ENCODE measurements at places on chromosomes 3 and 15.

DNA sequence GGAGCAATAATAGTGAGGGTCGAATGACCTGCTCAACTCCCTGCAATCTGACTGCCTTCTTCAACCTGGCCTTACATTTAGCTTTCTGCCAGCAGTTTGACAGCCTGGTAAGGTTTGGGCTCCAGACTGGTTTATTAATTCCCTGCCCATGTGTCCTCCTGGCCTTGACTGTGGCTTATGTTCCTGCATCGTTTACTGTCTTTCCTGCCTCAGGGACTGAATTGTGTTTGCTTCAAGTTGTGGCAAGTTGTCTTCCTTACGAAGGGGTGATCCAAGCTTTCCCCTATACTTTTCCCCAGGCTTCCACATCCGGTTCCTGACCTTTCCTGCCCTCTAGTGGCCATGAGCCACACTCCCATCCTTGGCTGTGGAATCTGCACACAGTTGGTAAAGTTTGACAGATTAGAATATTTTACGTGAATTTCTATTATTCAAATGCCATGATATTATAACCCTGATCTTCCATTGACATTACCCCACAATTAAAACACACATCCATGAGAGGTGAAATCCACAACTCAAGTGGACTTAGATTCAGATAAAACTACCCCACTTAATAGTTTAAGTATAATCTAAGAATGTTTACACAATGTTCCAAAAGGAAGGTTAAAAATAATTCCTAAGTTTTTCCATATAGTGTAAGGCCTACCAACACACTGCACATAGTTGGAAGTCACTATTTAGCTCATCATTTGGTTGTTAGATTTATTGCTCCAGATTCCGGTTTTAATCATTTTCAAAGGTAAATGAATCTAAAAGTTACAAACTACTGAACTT is 95.7 kb downstream of the NEDD4 start:
- H3K27ac ChIP-seq, result peak overlapping the region; percentile 78
- peak; percentile 51 for DNase-seq
- no peaks in the 10 kb centered on the region for H3K27me3 ChIP-seq
- peaks cover 3% of the 10 kb centered on the region for H3K4me1 ChIP-seq
- H3K36me3 ChIP-seq, result no peaks in the 10 kb centered on the region
- H3K4me3 ChIP-seq, result no peak overlapping the region

GRCh38 chr3:97161169-97161568 is 346.8 kb downstream of the EPHA6 start:
- no peak overlapping the region for H3K4me3 ChIP-seq
- no peaks in the 10 kb centered on the region for H3K36me3 ChIP-seq
- DNase-seq, result no peak
- H3K27ac ChIP-seq, result no peak overlapping the region

GRCh38 chr3:43892526-43892925 is 201.8 kb downstream of the ABHD5 start:
- H3K27ac ChIP-seq, result no peak overlapping the region
- H3K4me1 ChIP-seq, result peaks cover 10% of the 10 kb centered on the region
- no peak for DNase-seq
- no peaks in the 10 kb centered on the region for H3K36me3 ChIP-seq

DNA sequence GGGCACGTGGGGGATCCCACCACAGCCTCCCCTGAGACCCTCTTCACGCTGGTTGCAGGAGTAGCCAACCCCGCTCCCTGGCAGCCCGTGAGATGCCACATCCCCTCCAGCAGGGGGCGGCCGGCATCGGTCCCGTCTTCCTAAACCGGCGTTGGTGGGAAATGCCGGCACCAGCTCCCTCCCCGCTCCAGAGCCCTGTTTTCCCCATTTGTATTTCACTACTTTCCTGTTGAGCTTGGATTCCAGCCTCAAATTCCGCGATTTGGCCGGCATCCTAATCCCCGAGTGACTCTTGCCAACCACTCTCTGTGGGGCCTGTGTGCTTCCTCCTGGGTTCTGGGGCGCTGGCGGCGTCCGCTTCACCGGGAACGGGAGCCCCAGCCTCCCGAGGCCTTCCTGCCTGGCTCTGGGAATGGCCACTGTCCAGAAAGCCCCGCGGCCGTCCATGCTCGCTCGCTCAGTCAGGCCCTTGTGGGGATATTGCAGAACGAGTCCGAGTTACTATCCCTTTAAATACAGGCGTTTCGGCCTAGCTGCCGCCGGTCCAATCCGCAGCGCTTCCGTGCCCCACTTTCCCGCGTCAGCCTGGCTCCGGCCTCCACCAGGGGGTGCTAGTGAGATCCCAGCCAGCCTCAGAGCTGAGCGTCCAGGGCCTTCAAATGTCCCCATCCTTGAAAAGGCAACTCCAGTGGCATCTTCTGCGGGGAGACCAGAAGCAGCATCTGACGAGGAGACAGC is 8.1 kb upstream of the ADAMTS17 start:
- peaks cover 11% of the 10 kb centered on the region for H3K4me1 ChIP-seq
- H3K27me3 ChIP-seq, result no peaks in the 10 kb centered on the region
- peak; percentile 97 for DNase-seq
- H3K27ac ChIP-seq, result peak overlapping the region; percentile 97

DNA sequence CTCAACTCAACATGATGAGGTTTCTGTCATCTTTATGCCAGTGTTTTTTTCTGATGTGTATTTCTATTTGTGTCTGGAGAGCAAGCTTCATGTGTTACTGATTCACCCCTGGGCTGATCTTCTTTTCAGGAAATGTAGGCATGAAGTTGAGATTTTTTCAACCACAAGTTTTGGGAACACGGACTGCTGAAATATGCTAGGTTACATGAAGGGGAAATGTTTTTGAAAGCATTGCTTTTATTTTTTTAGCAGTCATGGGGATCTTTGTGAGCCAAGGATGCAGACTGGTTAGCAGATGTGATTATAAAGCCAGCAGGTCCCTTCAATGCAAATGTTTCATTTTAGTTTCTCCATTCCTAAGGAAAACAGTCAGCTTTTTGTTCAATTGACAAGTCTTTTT is 219.3 kb upstream of the COL8A1 start:
- H3K27ac ChIP-seq, result no peak overlapping the region
- H3K36me3 ChIP-seq, result no peaks in the 10 kb centered on the region
- peak; percentile 34 for DNase-seq
- no peaks in the 10 kb centered on the region for H3K4me1 ChIP-seq

GRCh38 chr3:103459815-103460214 is 1025.0 kb downstream of the ZPLD1 start:
- no peak for DNase-seq
- H3K4me3 ChIP-seq, result no peak overlapping the region
- H3K4me1 ChIP-seq, result no peaks in the 10 kb centered on the region
- H3K27ac ChIP-seq, result no peak overlapping the region
- H3K27me3 ChIP-seq, result no peaks in the 10 kb centered on the region

GRCh38 chr15:63491979-63492378 is 12.4 kb upstream of the USP3 start:
- H3K4me1 ChIP-seq, result peaks cover 15% of the 10 kb centered on the region
- no peaks in the 10 kb centered on the region for H3K27me3 ChIP-seq
- H3K4me3 ChIP-seq, result no peak overlapping the region
- no peak overlapping the region for H3K27ac ChIP-seq
- DNase-seq, result peak; percentile 28
- H3K36me3 ChIP-seq, result no peaks in the 10 kb centered on the region

DNA sequence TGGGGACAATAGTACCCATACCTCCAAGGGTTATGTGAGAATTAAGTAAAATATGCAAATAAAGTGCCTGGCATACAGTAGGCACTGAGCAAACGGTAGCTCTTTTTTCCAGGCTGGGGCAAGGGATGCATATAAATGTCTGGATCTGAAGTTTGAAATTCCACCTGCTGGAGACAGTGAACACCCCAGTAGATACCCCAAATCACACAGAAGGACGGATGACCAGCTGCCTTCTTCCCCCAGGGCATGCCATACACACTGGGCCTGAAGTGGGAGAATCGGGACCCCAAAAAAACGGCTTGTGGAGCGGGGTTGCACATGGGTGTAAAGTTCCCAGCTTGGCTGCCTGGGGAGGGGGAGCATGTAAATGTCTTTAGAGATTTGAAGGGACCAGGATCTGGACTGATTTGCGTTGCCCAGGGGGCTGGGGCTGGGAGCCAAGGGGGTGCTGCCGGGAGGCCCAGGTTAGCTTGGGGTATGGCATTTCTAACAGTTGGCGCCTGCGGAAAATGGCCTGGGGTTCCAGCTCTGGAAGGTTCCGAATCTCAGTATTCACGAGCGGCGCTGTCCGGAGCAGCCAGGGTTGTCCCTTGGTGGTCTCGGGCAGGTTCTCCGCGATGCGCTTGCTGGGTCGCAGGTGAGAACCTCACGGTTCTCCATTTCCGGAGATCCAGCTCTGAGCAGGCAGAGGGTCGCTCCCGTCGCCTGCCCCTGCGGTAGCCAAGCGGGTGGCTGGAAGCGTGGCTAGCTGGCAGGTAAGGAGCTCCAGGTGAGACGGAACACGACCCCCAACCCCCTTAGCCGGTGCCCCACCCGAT is 42.6 kb upstream of the POLG start:
- no peaks in the 10 kb centered on the region for H3K36me3 ChIP-seq
- H3K4me3 ChIP-seq, result no peak overlapping the region
- no peak overlapping the region for H3K27ac ChIP-seq
- peaks cover 18% of the 10 kb centered on the region for H3K4me1 ChIP-seq
- DNase-seq, result no peak

DNA sequence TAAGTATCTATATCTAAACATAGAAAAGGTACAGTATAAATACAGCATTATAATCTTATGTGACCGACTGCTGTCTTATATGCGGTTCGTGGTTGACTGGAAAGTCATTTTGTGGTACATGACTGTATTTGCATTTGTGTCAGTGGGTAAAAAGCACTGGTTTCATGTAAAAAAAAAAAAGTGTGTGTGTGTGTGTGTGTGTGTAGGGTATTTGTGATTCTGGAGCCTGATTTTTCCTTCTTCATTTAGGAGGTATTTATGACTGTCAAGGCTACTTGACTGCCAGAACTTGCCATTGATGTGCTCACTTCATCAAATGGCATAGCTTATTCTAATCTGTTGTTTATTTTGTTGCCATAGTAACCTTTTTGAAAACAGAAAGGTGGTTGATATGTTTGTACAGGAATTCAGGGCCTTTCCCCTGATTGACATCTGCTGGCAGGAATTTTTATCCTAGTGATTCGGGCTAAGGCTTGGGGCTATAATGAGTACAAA is 63.2 kb downstream of the AKAP13 start:
- H3K36me3 ChIP-seq, result no peaks in the 10 kb centered on the region
- H3K27me3 ChIP-seq, result no peaks in the 10 kb centered on the region
- H3K4me1 ChIP-seq, result peaks cover 8% of the 10 kb centered on the region

DNA sequence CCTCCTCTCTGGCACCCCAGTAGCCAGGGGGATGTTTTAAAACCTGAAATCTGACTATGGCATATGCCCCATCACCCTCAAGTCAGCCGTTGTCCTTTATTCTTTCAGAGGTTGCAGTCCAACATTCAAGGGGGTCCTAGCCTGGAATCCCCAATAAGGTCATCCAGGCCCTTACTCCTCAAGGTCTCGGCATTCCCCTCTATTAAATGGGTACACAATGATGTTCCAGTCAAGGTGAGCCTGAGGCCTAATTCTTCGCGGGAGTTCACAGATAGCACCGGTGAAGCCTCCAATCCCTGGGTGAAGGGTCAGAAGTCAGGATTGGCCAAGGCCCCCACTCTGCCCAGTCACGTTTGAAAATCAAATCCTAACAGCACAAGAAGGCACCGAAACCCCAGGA is 8.1 kb upstream of the SEMA3F start:
- H3K27me3 ChIP-seq, result no peaks in the 10 kb centered on the region
- peaks cover 31% of the 10 kb centered on the region for H3K4me1 ChIP-seq
- H3K27ac ChIP-seq, result no peak overlapping the region
- H3K4me3 ChIP-seq, result no peak overlapping the region

DNA sequence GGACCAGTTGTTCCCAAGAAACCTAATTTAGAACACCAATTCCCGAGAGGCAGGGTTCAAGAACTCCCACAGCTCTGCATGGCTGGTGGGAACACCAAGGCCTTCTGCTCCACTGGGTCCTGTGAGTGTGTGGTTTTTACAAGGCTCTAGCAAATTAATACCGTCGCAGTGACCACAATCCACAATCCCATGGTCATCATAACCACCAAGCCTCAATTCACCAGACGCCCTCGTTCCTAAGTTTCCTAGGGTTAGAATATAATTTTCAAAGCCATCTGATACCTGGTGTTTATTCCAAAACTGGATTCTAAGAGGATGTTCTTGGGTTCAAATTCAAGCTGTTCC is 114.9 kb upstream of the RPL32 start:
- no peak for DNase-seq
- no peaks in the 10 kb centered on the region for H3K27me3 ChIP-seq
- H3K36me3 ChIP-seq, result peaks cover 20% of the 10 kb centered on the region
- H3K4me3 ChIP-seq, result no peak overlapping the region
- H3K27ac ChIP-seq, result no peak overlapping the region

DNA sequence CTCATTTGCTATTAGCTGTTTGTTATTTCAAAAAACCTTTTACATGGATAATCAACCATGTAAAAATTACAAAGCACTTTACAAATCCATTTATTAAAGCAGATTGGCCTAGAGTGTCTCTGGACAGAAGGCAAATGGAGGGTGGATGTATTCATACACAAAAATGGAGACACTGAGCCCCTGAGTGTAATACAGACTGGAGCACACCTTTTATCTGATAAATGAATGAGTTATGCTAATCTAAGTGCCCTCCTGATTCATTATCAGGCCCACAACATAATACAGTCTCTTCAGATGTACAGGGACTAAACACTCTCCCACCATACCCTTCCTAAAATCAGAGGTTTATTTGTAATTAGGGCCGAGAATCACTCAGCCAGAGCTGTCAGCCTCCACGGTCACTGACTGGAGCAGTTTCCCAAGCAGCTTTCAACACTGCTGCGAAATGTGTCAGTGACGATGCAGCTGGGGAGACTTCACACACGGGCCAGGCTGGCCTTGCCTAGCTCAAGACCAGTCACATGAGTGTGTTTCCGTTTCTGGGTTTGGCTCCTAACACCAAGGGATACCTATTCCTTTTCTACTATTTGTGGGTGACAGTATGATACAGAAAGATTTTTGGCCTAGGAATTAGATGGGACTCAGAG is 271.8 kb downstream of the ZIC1 start:
- H3K27ac ChIP-seq, result no peak overlapping the region
- no peaks in the 10 kb centered on the region for H3K36me3 ChIP-seq
- DNase-seq, result peak; percentile 10
- no peak overlapping the region for H3K4me3 ChIP-seq
- no peaks in the 10 kb centered on the region for H3K4me1 ChIP-seq

- no peaks in the 10 kb centered on the region for H3K36me3 ChIP-seq
- no peak overlapping the region for H3K4me3 ChIP-seq
- H3K27ac ChIP-seq, result peak overlapping the region; percentile 90
Observed at GRCh38 chr15:78065973-78066946, 11.3 kb downstream of the TBC1D2B start.

- no peaks in the 10 kb centered on the region for H3K4me1 ChIP-seq
- DNase-seq, result peak; percentile 73
- no peaks in the 10 kb centered on the region for H3K27me3 ChIP-seq
- H3K4me3 ChIP-seq, result no peak overlapping the region
- H3K36me3 ChIP-seq, result no peaks in the 10 kb centered on the region
Observed at GRCh38 chr3:102536456-102536855, 101.6 kb downstream of the ZPLD1 start.

- H3K4me1 ChIP-seq, result peaks cover 13% of the 10 kb centered on the region
- no peak overlapping the region for H3K4me3 ChIP-seq
- DNase-seq, result peak; percentile 63
- H3K36me3 ChIP-seq, result no peaks in the 10 kb centered on the region
- H3K27me3 ChIP-seq, result no peaks in the 10 kb centered on the region
Observed at GRCh38 chr15:96625256-96625655, 294.8 kb downstream of the NR2F2 start.

All from muscle of leg (tissue), 16 donors.